ENCODE measurements at places on chromosomes 2 and 18.

DNA sequence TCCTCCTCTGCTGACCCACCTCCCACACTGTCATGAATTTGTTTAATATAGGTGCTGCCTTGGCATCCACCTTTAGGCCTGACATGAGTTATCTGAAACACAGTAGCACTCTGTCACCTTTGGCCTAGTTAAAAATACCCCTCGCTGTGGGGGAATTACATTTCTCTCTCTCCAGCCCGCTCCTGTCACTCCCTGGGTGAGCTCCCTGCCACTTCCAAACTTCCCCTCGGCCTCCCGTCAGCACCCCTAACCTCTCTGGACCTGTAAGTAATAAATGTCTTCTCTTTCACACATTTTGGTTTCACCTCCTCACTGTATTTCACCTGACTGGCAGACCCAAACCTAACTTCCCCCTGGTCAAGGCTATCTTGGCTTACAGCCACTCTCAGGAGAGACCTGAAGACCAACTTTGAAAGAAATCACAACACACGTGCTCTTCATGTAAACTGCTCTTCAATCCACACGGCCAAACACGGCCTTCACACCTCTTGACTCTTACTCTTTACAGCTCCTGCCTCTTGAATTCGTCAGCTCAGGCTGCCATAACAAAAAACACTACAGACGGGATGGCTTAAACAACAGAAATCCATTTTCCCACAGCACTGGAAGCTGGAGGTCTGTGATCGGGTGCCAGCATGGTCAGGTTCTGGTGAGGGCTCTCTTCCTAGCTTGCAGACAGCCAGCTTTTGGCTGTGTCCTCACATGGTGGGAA is 28.3 kb downstream of the REEP1 start:
- no peaks in the 10 kb centered on the region for H3K27me3 ChIP-seq
- no peak overlapping the region for H3K4me3 ChIP-seq
- H3K36me3 ChIP-seq, result no peaks in the 10 kb centered on the region
- H3K27ac ChIP-seq, result no peak overlapping the region
- no peak for DNase-seq

DNA sequence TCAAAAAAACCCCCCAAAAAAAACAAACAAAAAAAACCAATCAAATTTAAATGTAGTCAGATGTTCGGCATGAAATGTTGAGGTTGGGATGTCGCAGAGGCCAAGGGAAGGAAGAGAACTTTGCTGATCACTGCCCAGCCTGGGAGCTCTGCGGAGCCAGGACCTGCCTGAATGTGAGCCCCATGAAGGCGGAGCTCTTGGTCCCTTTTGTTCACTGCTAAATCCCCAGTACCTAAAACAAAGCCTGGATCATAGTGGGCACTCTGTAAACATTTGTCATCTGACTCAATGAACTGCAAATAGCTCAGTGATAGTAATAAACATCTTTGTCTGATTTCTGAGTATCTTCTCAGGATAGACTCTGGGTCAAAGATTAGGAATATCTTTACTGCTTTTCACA is 64.0 kb downstream of the NGEF start:
- H3K36me3 ChIP-seq, result no peaks in the 10 kb centered on the region
- no peak overlapping the region for H3K27ac ChIP-seq
- DNase-seq, result no peak
- no peaks in the 10 kb centered on the region for H3K4me1 ChIP-seq
- H3K27me3 ChIP-seq, result no peaks in the 10 kb centered on the region
- no peak overlapping the region for H3K4me3 ChIP-seq

DNA sequence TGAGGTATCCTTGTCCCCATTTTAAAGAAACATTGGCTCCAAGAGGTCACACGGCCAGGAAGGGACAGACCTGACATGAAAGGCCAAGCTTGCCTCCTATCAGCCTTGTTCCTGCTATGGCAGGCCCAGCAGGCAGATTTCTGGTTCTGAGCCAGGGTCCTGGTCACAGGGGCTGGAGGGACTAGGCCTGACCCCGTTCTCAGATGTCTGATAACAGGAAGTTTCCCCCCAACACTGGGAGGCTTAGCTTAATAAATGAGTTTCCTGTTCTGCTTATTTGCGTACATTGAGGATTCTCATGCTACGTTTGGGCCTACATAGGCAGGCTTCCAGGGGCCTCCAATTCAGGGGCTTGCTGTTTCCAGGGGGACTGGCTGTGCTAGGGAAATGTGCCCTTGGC is 107.8 kb upstream of the LTBP1 start:
- H3K27me3 ChIP-seq, result no peaks in the 10 kb centered on the region
- H3K36me3 ChIP-seq, result no peaks in the 10 kb centered on the region
- no peak overlapping the region for H3K4me3 ChIP-seq
- no peaks in the 10 kb centered on the region for H3K4me1 ChIP-seq
- no peak overlapping the region for H3K27ac ChIP-seq

- DNase-seq, result no peak
- peaks cover 71% of the 10 kb centered on the region for H3K36me3 ChIP-seq
- H3K27ac ChIP-seq, result no peak overlapping the region
Observed at GRCh38 chr2:127847931-127848330, 10.0 kb downstream of the POLR2D start.

DNA sequence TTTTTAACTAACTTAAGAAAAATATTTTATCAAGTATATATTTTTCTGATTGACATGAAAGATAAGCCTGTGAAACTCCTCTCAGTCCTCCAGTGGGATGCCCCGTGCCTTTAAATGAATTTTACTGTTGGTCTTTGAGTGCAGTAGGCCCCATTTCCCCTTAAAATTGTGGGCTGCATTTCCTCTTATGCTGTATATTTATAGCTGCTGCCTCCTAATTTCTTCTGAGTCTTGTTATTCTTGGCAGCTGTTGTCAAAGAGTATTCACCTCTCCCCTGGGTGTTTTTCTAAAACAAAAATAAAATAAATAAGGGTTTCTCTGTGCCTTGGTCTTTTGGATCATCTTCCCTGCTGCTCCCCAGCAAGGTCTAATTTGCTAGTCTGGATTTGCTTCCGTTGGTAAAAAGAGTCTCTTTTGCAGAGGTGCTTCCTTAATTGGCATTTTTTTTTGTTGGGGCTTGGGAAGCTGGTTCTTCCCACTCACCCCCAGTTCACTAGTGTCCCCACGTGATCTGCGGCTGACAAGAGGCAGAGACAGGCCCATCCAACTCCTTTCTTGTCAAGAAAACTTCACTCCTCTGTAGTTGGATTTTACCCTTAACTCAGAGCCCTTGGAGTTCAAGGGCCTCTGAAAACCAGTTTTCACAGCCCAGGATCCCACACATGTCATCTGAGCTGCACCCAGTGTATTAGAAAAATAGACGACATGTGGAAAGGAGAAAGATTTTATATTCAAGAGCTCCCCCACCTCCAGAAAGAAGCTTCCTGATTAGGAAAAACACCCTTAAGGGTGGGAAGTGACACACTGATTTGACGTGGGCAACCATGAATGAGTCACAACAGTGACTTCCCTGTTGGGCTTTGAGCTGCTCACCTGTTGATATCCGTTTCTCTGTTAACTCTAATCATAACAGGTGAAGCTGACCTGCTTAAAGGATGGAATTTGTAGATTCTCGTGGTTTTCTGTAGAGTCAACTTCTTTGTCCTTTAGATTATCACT is 431.5 kb downstream of the DCDC2C start:
- no peaks in the 10 kb centered on the region for H3K4me1 ChIP-seq
- H3K27me3 ChIP-seq, result no peaks in the 10 kb centered on the region
- no peak overlapping the region for H3K27ac ChIP-seq
- H3K4me3 ChIP-seq, result no peak overlapping the region
- DNase-seq, result no peak
- no peaks in the 10 kb centered on the region for H3K36me3 ChIP-seq

Data from large intestine (tissue), 12 donors.